Gastrocnemius medialis (tissue), 4 donors: ENCODE measurements at places on chromosomes 1 and 21. TPM values are rescaled to one million over a fixed set of nuclear protein-coding genes. Genes with fewer than 3 reads are reported as not detected.

- peak; percentile 97 for DNase-seq
These were observed 14.0 kb downstream of the NES start for GRCh38 chr1:156663178-156663577.

DNA sequence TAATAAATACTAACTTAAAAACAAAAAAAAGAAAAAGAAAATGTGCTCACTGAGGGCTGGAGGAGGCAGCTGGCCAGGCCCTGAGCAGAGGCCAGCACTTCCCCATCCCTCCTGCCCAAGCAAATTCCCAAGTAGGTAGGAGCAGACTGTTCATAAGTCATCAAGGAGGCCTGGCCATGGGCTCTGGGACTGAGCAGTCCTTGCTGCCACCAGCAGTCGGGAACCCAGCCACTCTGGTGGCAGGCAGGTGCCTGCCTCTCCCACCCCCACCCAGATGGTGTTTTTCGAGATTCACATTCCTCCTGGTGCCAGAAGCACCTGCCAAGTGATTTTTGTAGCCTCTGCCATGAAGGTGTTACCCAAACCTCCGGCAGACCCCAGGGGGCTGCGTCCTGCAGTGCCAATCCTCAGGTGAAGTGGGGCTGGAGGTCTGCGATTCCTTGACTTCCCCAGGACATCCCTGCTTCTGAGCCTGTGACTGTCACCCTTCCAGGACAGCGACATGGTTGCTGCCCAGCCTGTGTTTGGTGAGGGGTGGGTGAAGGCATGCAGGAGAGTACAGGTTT lies 204.2 kb upstream of the TMEM51 start:
- no peak for DNase-seq

DNA sequence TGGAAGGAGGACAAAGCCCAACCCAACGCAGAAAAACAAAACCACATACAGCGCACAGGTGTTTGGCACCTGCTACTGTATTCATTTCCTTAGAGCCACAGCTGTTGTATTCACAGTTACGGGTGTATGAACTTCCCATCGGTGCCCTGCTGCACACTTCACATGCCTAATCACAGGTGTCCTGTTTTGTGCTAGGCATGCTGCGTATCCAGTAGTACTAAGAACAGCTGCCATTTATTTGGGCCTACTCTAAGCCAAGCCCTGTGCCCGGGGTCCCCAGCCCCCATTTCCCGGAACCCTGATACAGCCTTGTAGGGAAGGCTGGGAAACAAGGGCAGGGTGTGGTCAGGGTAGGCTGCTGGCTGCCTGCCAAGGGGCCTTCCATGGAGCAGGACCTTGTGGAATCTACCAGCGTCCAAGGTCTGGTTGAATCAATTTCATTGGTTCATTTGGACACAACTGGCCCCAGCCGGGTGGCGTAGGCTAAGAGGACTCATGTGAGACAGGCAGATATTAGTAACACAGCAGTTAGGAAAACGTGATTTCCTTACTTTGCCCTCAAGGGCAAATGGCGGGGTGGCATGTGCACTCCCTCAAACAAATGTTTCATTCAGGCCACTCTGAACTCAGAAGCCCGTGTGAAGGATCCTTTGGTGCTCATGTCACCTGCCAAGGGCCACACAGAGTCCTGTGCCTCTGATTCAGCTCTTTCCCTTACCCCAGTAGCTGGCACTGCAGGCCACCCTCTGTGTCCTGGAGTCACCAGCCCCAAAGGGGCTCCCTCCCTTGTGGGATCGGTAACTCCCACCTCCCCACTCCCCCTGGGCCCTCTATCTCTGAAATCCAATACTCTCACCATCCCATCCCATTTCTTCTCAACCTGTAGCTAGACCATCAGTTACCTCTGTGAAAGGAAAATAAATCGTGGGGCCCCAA lies 986 bp upstream of the RNF186 start:
- no peak for DNase-seq

DNA sequence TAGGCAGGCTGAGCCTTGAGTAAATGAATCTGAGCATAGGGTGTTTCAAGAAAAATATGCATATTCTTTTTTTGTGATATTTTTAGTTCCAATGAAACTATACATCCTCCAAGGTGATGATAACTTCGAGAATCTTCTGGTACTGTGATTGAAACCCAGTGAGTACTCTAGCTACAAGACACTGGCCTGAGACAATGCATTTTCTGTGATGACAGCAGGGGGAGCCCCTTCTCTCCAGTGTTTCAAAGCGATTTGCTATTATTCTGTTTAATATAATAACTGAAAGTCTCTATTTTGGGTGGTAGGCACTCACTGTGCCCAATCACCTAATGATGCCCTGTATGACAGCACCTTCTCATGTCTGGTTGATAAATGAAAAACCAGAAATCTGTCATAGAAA lies 12.1 kb downstream of the IRF2BP2 start:
- no peak for DNase-seq

GRCh38 chr1:208059409-208060001 lies 148.6 kb upstream of the CD34 start:
- no peak for DNase-seq

DNA sequence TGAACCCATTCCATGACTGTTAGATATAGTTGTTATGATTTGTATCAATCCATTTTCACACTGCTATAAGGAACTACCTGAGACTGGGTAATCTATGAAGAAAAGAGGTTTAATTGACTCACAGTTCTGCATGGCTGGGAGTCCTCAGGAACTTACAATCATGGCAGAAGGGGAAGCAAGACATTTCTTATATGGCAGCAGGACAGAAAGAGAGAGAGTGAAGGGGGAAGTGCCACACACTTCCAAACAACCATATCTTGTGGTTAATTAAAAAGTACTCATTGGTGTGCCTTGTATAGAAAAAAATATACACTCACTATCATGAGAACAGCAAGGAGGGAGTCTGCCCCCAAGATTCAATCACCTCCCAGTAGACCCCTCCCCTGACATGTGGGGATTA lies 137.6 kb upstream of the NBPF11 start:
- no peak for DNase-seq

DNA sequence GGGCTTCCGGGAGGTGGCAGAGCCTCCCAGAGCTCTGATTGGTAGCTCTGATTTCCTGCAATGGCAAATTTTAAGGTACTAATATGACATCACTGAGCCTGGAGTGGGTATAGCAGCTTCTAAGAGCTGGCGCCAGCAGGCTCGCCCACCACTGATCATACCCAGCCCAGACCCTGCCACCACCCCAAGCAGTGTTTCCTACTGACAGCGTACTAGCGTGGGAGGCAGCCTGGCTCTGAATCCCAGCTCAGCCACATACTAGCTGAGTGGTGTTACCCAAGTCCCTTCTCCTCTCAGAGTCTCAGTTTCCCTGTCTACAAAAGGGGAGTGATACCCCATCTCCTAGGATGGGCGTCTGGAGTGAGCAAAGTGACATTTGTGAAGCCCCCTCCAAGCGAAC lies 13.0 kb upstream of the ALDH4A1 start:
- DNase-seq: no peak

DNA sequence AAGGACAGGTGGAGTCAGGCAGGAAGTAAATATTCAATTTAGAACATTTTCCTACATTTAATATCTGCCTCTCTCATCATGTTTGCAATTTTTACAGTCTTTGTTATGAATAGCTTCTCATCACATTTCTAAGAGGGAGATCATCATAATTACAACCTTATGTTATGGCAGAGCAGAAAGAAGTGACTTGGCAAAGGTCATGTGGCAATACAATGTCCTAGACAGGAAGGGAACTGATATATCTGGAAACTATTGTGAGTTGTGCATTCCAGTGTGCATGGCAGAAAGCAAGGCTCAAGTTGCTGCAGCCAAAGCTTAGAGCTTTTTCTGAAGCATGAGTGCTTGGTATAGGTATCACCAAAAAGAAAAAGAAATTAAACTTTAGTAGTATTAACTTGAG lies 43.8 kb upstream of the PRRX1 start:
- no peak for DNase-seq

DNA sequence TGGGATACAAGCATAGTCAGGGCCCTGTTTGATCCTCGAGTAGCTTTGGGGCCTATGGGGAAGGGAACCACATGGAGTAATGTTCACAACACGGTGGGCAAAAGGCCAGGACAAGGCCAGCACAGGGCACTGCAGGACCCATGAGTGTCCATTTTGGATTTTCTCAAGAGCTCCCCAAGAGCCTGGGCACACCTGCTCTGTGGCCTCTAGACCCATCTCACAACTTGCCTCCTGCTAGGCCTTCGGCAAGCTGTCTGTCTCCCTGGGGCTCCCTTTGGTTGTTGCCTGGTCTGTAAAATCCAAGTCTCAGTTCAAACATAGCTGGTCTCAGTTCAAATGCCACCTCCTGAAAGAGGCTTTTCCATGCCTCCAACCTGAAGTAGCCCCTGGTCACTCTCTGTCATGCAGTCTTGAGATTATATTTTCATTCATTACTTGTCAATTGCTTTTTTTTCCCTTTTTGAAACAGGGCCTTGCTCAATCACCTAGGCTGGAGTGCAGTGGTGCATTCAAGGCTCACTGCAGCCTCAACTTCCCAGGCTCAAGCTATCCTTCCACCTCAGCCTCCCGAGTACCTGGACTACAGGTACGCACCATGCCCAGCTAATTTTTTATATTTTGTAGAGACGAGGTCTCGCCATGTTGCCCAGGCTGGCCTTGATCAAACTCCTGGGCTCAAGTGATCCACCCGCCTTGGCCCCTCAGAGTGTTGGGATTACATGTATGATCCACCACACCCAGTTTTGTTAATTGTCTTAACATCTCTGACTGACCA lies 107.4 kb downstream of the MATN1 start:
- no peak for DNase-seq

GRCh38 chr1:71377886-71378285 lies 297.1 kb upstream of the ZRANB2 start:
- DNase-seq: no peak

GRCh38 chr1:186670297-186671135 lies 9.7 kb downstream of the PTGS2 start:
- no peak for DNase-seq

- no peak for DNase-seq
These were observed 239.8 kb upstream of the RAB4A start for GRCh38 chr1:229031061-229031460.

DNA sequence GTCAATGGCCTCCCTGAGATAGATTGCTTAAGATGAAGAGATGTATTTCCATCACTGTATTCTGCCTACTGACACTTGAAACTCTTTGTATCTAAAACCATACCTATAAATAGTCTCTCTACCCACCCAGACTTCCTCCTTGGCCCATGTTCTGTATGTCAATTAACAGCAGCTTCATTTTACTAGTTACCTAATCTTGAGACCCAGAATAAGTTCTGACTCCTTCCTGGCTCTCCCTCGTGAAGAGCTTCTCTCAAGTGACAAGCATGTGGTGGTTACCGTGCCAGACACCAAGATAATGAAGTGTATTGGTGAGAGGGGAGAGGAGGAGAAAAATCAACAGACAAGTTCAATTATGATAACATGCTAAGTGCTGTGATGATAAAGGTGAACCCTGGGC lies 128.8 kb upstream of the RAVER2 start:
- peak; percentile 73 for DNase-seq

GRCh38 chr1:23466423-23466989 lies 17.5 kb downstream of the ASAP3 start:
- DNase-seq: no peak

GRCh38 chr1:3735688-3736087 lies 16.6 kb upstream of the CCDC27 start:
- DNase-seq: no peak

- DNase-seq: no peak
These were observed 50.1 kb downstream of the PBX1 start for GRCh38 chr1:164609089-164609488.

DNA sequence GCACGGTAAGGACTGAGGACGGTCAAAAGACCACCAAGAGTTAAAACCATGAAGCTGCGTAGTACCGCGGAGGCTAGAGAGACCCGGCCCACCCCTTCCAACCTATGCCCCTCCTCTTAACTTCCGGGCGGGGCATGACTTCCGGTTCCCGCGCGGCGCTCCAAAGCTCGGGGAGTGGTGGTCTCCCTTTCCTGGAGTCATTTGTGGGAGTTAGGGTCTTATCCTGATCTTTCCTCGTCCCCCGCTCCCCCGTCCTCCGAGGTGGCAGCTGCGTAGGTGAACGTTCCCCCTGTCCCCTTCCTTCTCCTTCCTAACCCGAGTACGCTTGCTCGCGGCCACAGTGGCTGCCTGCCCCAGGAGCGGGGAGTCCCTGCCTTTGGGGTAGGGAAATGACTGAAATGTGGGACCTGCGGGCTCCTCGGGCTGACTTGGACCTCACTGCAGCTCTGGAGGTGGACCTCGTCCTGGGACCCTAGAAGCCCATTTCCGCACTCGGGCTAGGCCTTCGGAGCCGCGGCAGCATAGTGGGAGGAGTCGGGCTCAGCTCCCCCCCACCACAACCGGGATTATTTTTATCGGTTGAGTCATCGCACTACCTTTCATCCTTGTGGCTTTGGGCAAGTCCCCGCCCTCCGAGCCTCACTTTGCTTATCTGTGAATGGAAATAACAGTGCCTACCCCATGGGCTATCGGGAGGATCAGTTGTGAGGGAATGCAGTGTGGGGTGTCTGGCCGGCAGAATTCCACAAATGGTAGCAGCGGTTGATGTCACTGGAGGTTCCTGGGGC lies 24.1 kb downstream of the CELA3A start:
- peak; percentile 78 for DNase-seq

DNA sequence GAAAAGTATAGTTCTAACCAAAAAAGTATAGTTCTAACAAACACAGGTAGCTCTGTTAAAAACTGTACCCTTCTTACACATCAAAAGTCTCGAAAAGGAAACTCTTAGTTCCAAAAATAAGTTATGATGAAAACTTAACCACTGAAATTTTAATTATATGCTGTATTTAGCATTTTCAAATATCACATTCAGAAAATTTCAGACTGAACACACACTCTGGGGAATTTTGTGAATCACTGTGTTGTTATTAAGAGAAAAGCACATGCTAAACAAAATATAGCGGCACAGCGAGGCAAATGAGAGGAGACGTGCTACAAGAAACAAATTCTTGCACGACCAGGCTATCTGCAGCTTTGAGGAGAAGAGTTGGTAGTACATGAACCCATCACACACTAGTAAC lies 30.4 kb downstream of the VAV3 start:
- no peak for DNase-seq

- DNase-seq: no peak
These were observed 115.7 kb upstream of the HIVEP3 start for GRCh38 chr1:42034426-42034825.

The C1orf210 gene
- 0.27 TPM for total RNA-seq

The C1orf167 gene
- total RNA-seq: 1.4 TPM

The TRPM2 gene
- 0.15 TPM for total RNA-seq

The MYCL gene
- 1.1 TPM for total RNA-seq

The MROH7 gene
- total RNA-seq: 1.2 TPM

The KMO gene
- total RNA-seq: not detected

The ANGPTL7 gene
- 2.7 TPM for total RNA-seq

The LIX1L gene
- total RNA-seq: 84.6 TPM

The AMY1A gene
- total RNA-seq: not detected
